ENCODE measurements at places on chromosomes 11 and 22.

- no peak for DNase-seq
Measured at GRCh38 chr11:119700536-119701346, 28.3 kb downstream of the NECTIN1 start.

DNA sequence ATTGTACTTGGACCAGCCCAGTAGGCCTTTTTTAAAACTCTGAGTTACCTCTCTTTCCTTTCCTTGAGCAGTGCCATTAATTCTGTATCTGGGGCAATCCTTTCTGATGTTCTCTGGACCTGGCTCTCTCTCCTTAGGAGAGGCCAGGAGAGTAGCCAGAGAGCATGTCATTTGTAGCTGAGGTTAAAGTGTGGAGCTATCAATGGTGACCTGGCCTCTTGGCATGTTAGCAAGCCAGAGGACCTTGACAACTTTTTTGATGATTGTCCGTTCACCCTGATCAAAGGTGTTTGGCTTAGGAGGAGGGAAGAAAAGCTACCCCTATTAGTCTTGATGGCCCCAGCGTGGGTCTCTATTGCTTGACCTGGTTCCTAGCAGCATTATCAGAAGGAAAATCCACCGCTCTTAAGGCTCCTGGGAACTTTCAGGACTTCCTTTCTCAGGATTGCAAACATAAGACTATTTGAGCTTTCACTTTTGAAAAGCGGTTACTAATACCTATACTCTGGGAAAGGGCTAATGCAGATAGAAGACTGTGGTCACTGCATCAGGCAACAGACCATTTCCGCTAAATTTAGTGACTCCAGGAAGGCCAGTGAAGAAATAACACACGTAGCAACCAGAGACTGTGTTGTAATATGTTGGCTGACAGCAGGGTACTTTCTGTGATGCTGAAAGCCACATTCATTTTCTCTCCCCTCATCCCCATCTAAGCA is 18.2 kb downstream of the LIMK2 start:
- DNase-seq: no peak

DNA sequence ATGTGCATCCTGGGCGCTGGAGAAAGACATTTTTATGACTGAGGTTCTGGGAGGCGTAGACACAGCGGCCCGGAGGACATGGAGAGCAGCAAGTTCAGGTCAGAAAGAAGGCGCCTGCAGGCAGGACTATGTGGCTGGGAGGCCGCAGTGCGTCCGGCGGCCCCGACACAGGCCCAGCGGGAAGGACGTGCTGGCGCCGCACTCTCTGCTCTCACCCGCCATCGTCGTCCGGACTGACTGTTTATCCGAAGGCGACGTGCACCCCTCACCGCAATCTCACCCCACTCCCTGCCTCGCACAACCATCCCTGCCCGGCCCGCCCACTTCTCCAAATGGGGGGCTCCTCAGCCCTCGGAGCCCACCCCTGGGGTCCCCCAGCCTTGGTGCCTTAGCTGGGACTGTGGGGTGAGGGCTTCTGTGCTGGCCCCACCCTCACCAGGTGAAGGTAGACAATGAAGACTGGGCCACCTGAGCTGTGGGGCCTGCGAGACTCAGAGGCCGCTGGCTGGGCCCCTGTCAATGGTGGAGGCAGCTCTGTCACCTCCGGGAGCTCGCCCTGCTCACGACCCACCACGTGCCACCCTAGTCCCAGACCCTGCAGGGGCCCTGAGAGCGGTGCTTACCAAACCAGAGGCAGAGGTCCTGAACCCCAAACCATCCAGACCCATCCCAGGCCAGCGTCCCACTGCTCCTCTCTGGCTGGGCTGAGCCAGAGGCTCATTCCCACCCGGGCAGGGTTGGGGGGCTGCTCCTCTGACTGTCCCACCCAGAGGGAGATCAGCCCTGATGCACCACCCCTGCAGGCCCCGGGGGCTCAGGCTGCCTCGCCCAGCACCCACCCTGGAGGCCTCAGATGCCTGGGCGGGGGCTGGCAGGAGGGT is 16.2 kb upstream of the MUC5B start:
- DNase-seq: no peak

GRCh38 chr22:19879246-19879570 is 24.5 kb upstream of the GNB1L start:
- DNase-seq: no peak

GRCh38 chr11:15072551-15073143 is 746 bp upstream of the CALCB start:
- no peak for DNase-seq

DNA sequence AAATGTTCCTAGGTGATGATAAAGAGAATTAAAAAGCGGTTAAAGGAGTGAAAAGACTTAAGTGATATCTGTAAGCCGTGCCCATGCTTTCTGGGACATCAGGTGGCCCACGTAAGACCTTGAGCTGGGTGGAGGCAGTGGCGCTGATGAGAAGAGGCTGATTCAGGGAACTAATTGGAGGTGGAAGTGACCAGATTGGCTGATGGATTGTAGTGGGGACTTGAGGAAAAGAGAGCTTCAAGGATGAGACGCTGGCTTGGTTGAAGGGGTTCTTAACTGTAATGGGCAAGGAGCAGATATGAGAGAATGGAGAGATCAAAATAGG is 69.1 kb upstream of the EP300 start:
- no peak for DNase-seq

DNA sequence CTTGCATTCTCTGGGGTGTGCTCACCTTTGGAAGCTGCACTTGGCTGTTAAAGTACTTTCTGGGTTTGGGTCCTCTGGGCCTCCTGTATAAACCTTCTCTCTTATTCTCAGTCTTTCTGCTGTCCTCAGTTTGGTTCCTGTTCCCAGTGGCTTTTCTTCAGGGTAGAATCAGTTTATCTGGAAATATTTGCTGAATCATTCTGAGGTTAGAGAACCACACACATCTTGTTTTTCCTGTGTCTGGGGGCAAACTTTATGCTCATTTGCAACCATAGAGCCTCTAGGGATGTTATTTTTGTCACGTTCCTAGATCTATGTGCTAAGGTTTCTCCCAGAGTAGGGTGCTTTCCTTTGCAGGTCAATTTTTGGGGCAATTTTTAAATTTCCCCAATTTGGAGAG is 224.3 kb upstream of the C11orf87 start:
- DNase-seq: no peak

DNA sequence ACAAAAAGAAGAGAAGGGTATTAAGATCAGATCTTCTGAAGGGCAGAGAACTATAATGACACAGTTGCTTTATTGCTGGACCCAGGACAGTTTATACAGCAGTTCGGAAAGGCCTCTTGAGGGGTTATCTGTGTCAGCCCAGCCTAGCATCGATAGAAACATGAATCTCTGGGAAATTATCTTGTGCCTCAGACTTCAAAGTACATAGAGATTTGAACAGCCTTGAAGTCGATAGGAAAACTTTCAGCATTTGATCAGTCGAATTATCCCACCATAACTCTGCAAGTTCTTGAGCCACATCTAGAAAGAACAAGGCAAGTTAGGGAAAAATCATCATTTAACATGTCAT is 2.5 kb upstream of the LMO2 start:
- no peak for DNase-seq

GRCh38 chr11:105056446-105056845 is 11.3 kb upstream of the CARD16 start:
- DNase-seq: no peak

GRCh38 chr11:26332572-26332915 is 614 bp downstream of the ANO3 start:
- no peak for DNase-seq

DNA sequence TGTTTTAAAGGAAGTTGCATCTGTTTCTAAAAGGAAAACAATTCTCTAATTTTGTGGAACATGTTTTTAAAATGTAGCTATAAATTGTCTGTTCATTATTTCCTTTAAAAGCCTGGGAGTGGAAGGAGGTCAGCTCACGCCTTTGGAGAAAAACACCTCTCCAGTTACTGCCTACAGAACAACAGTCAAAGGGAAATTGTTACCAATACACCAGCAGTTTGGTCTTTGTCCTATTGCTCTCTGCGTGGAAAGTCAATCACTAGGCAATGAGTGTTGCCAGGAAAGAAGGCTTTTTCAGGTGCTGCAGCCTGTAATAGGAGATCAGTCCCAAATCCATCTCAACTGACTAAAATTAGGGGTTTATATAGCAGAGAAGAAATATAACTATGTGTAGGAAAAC is 22.2 kb downstream of the SVIP start:
- DNase-seq: no peak

- DNase-seq: no peak
Measured at GRCh38 chr11:78638704-78639380, 64.2 kb upstream of the NARS2 start.

GRCh38 chr11:95891423-95892170 is 32.3 kb downstream of the MTMR2 start:
- DNase-seq: no peak

DNA sequence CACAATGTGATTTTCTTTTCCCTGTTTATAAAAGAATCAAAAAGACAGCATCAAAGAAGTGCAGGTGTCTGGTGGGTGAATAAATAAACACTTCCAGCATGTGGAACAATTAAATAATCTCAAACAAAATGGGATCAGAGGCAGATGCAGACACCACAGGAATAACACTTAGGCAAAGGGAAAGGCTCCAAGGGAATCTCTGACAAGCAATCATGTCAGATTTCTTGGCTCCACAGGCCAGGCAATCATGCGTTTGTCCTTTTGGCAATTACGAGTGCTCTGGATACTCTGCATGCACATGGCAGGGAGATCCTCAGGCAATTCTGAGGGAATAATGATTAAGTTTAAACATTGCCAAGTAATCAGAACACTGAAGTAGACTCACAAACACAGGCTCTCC is 403.5 kb upstream of the LUZP2 start:
- DNase-seq: no peak

DNA sequence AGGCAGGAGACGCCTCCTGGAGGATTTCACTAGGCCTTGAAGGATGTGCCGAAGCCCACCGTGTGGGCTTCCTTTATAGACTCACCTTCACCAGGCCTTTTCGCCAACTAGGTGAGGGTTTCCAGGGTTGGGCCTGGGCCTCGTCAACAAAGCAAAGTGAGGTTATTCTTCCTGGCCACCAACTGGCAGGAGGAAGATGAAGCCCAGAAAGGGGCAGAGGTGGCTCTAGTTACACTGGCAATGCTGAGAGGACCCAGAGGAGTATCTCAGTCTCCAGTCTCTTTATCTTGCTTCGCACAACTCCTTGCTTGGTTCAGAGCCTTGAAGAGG is 404 bp upstream of the RELT start:
- no peak for DNase-seq

- DNase-seq: no peak
Measured at GRCh38 chr11:103958475-103959215, 77.8 kb upstream of the DDI1 start.

GRCh38 chr22:23777776-23778576 is 5.3 kb downstream of the MMP11 start:
- DNase-seq: no peak

GRCh38 chr11:94926698-94927237 is 46.6 kb downstream of the CWC15 start:
- no peak for DNase-seq

DNA sequence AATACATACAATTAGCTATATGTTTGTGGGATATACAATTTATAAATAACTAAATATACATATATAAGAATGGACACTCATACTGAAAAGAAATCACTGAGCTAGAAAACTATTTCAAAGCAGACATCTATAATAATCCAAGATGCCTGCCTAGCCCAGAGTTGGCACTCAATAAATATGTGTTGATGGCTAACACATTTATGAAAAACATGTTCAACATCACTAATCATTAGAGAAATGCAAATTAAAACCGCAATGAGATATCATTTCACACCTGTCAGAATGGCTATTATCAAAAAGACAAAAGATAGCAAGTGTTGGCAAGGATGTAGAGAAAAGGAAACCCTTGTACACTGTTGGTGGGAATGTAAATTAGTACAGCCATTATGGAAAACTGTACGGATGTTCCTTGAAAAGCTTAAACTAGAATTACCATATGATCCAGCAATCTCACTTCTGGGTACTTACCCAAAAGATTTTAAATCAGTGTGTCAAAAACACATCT is 29.8 kb downstream of the POU2AF1 start:
- no peak for DNase-seq

DNA sequence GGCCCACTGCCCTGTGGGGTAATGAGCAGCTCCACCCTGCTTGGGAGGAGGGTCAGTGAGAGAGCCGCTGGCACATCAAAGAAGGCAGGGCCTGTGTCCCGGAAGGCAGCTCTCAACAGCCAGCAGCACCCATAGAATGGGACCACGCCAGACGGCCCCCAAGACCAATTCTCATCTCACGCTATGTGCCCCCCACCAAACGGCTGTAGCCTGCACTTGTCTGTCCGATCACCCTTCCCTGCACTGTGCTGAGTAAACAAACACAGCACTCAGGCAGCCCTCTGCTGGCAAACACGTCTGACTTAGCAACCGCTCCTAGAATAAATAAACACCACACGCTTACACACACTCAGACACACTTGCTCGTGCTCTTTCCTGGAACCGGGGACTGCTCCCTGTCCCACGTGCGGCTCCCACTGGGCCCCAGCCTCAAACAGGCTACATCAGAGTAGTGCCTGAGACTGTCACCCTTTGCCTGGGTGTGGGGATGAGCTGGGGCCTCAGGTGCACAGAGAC is 53.2 kb upstream of the CDON start:
- no peak for DNase-seq

DNA sequence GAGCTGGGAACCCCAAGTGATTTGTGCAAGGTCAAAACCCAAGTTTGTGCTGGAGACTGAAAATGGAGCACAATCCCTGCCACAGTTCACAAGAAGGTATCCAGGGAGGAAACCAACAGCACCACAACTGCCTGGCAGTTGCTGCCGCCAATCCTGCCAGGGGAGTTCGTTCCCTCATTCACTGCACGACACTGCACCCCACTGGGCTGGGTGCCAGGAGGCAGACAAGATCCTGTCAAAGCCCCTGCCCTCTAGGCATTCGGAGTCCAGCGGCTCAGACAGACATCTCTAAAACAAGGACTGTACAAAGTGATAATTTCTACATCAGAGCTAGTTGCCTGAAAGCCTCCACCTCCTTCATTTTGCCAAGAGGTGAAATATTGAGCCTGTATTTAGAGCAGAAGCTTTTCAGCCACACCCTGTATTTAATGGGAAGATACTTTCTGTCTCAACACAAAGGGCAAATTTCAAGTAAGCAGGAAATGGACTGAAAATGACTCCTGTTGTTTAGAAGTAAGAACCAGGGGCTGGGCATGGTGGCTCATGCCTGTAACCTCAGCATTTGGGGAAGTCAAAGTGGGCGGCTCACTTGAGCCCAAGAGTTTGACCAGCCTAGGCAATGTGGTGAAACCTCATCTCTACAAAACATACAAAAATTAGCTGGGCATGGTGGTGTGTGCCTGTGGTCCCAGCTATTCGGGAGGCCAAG is 277.4 kb upstream of the NARS2 start:
- no peak for DNase-seq

GRCh38 chr22:47176573-47177333 is 414.3 kb downstream of the TBC1D22A start:
- no peak for DNase-seq

GRCh38 chr11:12473381-12473780 is 96.0 kb downstream of the PARVA start:
- DNase-seq: no peak

GRCh38 chr22:33477120-33478111 is 419.2 kb upstream of the SYN3 start:
- no peak for DNase-seq

DNA sequence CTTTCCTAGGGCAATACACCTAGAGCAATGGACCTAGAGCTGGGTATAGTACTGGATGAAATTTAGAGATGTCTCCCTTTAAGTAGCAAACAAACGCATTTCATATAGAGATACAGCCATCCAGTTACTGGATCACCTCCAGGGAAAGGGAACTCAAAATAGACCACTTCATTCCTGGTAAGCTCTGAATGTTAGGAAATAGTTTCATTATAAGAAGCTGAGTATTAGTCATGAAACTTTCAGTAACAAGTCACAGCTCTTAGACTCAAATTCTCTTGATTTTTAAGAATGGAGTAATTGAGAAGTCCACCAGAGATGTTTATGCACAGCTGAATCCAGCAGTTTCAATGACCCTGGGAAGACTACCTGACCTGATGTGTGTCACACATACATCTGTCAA is 221.9 kb downstream of the FAM76B start:
- DNase-seq: no peak

Data from stimulated activated CD4-positive, alpha-beta T cell treated with anti-CD3 and anti-CD28 coated beads, Interleukin-2, amount 100 ng/mL, for 24 hours (primary cell).